Pancreas (tissue), 10 donors: ENCODE measurements at places on chromosomes 7 and 10. TPM values are rescaled to one million over a fixed set of nuclear protein-coding genes. Genes with fewer than 3 reads are reported as not detected.

AGBL3 gene
- polyA plus RNA-seq, result 4.4 TPM

DNA sequence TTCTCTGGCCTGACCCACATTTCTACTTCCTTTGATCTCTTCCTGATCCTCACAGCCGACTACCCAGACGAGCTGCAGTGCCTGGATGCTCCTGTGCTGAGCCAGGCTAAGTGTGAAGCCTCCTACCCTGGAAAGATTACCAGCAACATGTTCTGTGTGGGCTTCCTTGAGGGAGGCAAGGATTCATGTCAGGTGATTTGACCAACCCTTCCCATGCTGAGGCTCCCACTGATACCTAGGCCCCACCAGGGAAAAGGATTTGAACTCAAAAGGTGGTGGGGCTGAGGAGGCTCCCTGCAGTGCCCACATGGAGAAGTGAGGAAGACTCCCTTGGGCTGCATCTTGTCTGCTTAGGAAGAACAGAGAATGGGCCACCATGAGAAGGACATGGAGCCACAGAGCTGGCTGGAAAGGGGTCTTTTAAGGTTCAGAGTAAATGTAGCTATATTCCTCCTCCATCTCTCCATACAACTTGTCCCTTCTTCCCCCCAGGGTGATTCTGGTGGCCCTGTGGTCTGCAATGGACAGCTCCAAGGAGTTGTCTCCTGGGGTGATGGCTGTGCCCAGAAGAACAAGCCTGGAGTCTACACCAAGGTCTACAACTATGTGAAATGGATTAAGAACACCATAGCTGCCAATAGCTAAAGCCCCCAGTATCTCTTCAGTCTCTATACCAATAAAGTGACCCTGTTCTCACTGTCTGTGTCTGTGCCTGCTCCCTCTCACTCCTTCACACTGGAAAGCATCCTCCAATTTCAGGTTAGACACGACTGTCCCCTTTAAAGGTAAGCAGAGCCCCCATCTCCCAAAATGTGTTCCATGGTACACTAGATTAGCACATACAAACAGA is 3.3 kb downstream of the PRSS1 start:
- peaks cover 9% of the 10 kb centered on the region for H3K4me1 ChIP-seq
- DNase-seq, result no peak
- H3K27me3 ChIP-seq, result no peaks in the 10 kb centered on the region
- no peaks in the 10 kb centered on the region for H3K36me3 ChIP-seq
- peak overlapping the region; percentile 91 for H3K27ac ChIP-seq

FEZF1 gene
- not detected for polyA plus RNA-seq

- H3K4me1 ChIP-seq, result peaks cover 6% of the 10 kb centered on the region
- H3K27ac ChIP-seq, result peak overlapping the region; percentile 89
- H3K4me3 ChIP-seq, result peak overlapping the region; percentile 46
- no peaks in the 10 kb centered on the region for H3K27me3 ChIP-seq
Observed at GRCh38 chr10:24207781-24208611, 942 bp upstream of the KIAA1217 start.

ZNHIT1 gene
- polyA plus RNA-seq, result 84.3 TPM

- H3K4me1 ChIP-seq, result no peaks in the 10 kb centered on the region
- no peak overlapping the region for H3K27ac ChIP-seq
- no peak for DNase-seq
- H3K4me3 ChIP-seq, result no peak overlapping the region
Observed at GRCh38 chr7:1889556-1890181, 219.6 kb downstream of the ELFN1 start.

GRCh38 chr10:92486637-92487036 is 87.3 kb downstream of the IDE start:
- H3K27me3 ChIP-seq, result no peaks in the 10 kb centered on the region
- no peak overlapping the region for H3K4me3 ChIP-seq
- no peaks in the 10 kb centered on the region for H3K4me1 ChIP-seq
- no peak overlapping the region for H3K27ac ChIP-seq
- DNase-seq, result no peak

CPXM2 gene
- polyA plus RNA-seq, result 1.2 TPM
